Left cardiac atrium (tissue), 4 donors: ENCODE measurements at places on chromosomes 4 and X. TPM values are rescaled to one million over a fixed set of nuclear protein-coding genes. Genes with fewer than 3 reads are reported as not detected.

GRCh38 chrX:108734426-108734825 is 1.9 kb downstream of the IRS4 start:
- DNase-seq: no peak

DNA sequence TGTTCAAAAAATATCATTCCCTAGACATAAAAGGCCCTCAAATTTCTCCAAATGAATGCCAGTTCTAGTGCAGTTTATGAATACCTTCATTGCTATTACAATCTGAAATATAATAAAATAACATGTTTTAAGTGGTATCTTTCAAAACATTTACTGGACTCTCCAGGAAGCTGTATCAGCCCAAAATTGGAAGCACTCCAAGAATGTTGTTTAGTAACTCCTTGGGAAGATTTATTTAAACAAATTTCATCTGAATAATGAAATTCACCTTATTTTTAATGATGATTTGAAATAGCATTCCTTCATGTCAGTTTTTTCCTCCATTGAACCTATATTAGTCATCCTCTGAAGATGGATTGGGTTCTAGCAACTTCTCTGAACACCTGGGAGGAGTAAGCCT is 217.2 kb upstream of the PCDH18 start:
- DNase-seq: no peak

DNA sequence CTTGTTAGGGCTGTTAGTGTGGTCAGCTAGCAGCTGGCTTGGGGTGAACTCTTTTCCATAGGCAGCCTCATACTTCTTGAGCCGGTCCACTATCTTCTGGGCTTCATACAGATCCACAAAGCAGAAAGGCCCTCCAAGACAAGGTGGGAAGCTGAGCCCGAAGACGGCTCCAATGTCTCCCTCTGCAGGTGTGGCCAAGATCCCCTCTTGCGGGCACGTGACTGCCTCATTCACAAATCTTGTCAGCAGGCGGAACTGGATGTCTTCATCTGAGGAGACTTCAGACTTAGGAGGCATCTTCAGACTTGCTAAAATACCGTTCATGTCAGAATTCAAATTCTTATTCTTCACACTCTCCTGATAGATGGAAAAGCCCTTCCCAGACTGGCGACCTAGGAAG is 25.3 kb downstream of the CPE start:
- DNase-seq: no peak

- DNase-seq: no peak
Observed at GRCh38 chr4:106951891-106952290, 84.2 kb downstream of the DKK2 start.

DNA sequence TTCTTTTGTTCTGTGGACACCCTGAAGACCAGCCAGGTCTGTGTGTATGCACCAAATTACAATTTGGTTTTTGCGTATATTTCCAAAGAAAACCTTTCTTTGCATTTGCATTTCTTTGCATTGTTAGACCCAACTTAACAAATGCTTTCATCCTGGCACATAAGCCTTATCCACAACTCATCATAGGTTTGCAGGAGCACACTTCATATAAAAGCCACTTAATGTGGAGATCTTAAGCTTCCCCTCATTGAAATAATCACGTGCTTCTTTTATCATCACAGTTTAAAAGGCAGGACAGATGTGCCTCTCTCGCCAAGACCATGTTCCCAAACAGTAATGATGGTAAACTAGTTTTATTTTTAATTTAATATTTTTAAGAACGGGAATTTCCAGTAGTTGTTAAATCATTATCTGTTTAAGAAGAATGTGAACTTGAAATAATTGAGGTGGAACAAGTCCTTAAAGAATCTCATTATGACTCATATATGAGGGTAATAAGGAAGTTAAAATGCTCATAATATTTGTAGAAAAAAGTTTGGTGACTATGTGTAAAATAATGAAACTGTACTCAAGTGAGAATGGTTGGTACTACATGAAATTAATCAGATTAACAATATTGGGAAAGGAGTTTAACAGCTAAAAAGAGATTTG is 65.5 kb downstream of the GLRA3 start:
- DNase-seq: no peak

DNA sequence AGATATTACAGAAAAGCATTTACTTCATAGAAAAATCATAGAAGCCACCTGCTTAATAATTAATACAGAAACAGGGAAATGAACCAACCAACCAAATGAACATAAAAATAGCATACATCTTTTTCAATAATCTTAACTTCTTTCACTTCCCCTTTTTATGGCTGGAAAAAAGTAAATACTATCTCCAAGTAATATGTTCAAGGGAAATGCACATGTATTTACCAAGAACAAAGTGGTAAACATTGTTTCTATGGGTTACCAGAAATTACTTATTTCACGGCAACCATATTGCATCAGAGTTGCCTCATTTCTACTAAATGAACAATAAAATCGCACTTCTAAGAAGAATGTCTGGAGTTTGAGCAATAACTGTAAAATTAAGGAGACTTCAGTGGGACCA is 321.3 kb downstream of the TMA16 start:
- DNase-seq: no peak

DNA sequence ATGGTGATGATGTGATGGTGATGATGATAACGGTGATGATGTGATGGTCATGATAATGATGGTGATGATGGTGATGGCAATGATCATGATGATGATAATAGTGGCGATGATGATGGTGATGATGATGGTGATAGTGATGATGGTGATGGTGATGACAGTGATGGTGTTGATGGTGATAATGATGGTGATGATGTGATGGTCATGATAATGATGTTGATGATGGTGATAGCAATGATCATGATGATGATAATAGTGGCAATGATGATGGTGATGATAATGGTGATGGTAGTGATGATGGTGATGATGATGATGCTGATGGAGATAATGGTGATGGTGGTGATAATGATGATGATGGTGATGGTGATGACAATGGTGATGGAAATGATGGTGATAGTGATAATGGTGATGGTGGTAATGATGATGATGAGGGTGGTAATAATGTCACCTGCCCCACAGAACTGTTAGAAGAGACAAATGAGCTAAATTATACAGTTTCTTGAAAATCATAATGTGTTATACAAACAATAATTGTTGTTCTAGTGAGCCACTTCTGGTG is 289.9 kb downstream of the ASMT start:
- DNase-seq: no peak

Gene RADX
- total RNA-seq: 1.2 TPM

DNA sequence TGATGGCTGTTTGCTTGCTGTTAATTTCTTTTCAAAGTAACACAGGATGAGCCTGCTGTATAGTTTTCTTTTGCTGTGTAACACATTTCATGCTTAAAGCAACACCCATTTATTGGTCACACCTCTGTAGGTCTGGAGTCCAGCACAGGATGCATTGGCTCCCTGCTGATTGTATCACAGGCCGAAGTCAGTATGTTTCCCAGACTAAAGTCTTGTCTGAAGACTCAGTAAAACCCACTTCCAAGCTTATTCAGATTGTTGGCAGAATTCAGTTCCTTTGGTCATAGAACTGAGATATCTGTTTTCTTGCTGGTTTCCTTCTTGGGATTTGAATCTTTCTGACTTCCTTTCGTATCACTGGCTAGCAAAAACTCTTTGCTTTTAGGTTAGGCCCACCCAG is 54.3 kb downstream of the LRP2BP start:
- DNase-seq: no peak

- no peak for DNase-seq
Observed at GRCh38 chr4:142348613-142349021, 497.5 kb downstream of the INPP4B start.

DNA sequence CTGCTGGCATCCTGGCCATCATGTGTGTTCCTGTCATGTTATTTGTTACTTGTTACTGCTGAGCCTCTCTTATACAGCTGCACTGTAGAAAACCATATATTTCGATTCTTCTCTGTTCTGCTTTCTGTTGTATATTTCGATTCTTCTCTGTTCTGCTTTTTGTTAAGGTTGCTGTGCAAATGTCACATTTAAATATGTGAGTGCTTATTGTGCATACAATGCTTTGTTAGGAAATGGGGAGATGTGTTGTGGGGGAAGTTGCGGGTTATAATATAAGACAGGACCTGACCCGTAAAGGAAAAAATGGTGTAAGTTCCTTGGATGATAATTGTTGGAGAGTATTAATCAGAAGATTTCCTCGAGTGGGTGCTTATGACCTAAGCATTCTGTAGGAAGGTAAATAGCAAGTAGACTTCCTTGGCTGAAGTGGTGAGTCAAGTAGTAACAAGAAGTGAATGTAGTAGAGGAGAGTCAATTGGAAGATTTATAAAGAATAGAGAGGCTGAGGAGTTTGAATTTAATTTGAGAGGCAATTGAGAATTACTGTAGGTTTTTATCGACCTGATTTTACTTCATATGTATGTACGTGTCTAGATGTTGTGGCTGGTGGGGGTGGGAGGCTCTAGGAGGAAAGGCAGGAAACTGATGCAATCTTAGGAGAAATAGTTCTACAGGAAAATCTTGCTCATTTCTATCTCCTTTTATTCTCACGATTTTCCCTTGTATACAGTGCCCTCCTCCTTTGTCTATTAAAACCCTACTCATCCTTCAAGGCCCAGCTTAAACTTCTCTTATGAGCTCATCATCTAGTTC is 8.5 kb downstream of the OGT start:
- no peak for DNase-seq

GRCh38 chr4:156560701-156561100 is 410.9 kb downstream of the PDGFC start:
- no peak for DNase-seq

DNA sequence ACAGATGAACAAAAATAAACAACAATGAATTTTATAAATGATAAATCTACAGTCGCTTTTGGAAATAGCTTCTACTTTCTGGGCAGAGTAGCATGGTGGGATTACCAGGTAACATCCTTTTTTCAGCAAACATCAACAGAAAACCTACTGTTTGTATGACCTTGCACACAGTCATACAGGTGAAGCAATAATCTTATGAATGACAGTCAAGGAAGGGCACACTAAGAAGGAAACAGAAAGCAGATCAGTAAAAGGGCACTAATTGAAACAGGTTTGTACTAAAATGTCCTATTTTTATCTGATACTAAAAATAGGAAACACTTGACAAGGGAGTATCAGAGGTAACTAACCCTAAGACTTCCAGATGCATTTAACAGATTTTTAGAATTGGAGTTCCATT is 108.9 kb downstream of the DLG3 start:
- DNase-seq: no peak

DNA sequence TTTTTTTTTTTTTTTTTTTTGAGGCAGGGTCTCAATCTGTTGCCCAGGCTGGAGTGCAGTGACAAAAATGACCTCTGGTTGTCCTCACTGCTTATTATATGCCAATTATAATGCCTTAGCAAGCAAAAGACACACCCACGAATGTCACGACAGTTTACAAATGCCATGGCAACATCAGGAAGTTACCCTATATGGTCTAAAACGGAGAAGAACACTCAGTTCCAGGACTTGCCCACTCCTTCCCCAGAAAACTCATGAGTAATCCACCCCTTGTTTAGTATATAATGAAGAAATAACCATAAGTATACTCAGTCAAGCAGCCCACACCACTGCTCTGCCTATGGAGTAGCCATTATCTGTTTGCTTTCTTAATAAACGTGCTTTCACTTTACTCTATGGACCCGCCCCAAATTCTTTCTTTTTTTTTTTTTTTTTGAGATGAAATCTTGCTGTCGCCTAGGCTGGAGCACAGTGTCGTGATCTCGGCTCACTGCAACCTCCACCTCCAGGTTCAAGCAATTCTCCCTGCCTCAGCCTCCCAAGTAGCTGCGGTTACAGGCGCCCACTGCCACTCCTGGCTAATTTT is 106.2 kb downstream of the SMIM20 start:
- DNase-seq: no peak

Gene L1CAM
- 9.2 TPM for total RNA-seq

Gene CLDN22
- total RNA-seq: not detected

Gene RAB39B
- total RNA-seq: 0.24 TPM

DNA sequence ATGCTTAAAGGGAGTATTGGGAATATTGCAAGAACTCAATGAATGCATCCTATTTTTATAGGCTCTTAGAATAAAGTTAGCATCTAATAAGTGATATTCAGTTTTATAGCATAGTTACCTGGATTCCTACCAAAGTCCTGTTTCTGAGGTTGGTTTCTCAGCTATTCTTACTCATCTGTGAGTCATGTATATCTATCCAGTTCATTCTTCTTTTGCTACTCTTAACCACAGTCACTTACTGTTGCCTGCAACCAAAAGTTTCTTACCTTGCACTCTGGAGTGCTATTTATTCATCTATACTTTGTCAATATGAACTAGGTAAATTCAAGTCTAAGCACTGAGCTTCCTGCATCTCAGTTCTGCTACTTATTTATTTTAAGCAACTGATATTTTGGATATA is 322.5 kb downstream of the HS3ST1 start:
- DNase-seq: no peak

DNA sequence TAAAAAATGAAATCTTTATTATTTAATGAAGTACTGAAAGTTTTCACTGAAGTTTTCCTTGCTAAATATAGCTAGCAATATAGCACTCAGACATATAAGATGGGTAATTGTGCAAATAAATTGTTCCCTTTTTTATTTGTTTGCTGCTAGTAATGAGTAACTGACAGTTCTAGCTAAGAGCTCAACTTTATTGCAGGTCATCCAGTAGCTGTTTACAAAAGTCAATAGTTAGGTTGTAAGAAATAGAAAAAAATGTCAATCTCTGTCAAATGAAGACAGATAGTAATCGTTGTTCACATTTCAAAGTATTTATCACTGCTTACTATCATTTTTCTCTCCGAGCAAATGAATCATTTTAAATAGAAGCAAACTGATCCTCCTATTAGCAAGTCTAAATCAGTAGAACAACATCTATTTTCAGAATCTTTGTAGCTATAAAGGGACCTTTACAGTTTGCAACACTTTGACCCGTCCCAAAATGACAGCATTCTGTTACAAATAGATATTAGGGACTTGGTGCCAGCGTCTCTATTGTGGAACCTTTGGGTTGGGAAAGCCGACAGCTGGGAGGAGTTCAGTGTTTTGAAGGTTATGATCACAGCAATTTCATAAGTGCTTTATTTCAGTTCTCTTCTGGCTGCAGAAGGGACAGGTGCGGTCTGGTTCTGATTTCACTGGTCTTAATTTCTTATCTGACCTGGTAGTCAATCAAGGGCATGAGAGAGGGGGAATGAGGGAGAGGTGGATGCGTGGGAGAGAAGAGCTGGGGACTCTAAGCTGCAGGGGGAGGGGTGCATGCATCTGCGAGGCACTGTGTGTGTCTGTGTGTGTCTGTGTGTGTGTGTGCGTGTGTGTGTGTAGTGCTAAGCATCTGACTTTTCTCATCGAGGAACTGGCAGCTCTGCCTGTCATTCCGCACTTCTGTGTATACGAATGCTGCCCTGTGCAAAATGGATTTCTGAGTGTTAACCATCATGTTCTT is 227.9 kb upstream of the PITX2 start:
- peak; percentile 36 for DNase-seq

GRCh38 chrX:154732421-154733065 is 18.3 kb downstream of the GAB3 start:
- no peak for DNase-seq

Gene DDX60
- 6.8 TPM for total RNA-seq

Gene CCSER1
- total RNA-seq: 9.6 TPM

GRCh38 chrX:41621222-41621723 is 67.5 kb upstream of the GPR34 start:
- no peak for DNase-seq

GRCh38 chr4:81196126-81196650 is 18.8 kb downstream of the PRKG2 start:
- no peak for DNase-seq

Gene ATP2B3
- 0.10 TPM for total RNA-seq
